ENCODE measurements at places on chromosomes 4 and X.

GRCh38 chr4:181858741-181859140 is 384.5 kb upstream of the TENM3 start:
- no peak for DNase-seq

DNA sequence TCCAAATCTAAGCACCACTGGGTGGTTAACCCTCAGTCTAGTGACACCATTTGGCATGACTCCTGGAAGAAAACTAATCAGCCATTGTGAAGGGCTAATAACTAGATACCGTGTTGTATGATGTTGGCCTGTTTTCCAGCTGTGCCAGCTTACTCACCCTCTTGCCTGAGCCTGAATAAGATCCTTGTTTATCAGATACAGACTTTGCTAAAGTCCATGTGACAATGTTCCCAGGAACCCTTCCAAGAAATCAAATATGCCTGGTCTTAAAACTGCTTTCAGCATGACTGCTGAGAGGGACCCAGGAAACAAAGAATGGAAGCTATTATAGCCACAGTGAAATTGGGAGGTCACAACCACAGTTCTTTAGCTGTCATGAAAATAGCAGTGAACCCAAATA is 640.8 kb upstream of the INTU start:
- no peak for DNase-seq

GRCh38 chr4:3388471-3389232 is 53.1 kb upstream of the HGFAC start:
- peak; percentile 80 for DNase-seq

GRCh38 chrX:122004127-122004526 is 956.7 kb downstream of the GLUD2 start:
- no peak for DNase-seq

DNA sequence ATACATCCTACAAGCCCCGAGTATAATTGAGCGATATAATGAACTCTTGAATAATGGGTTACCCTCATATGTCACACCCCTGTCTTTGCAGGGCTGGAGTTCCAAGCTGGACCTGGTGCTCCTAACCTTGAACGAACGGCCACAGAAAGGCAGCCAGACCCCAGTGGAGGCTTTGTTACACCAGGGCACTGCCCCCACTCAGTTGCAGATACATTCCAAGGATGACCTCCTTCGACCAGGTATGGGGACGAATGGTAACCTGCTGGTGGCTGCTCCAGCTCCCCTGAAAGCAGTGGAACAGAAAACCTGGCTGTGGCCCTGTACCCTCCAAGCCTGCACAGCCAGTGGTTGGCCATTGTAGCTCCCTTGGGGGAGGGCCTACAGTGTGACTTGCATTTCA is 56.6 kb upstream of the CCDC149 start:
- no peak for DNase-seq

- no peak for DNase-seq
These were observed 1215.8 kb downstream of the RAPGEF2 start for GRCh38 chr4:160318567-160319220.

GRCh38 chrX:85503258-85504158 is 124.0 kb upstream of the POF1B start:
- no peak for DNase-seq

GRCh38 chrX:140355922-140356321 is 148.9 kb downstream of the SOX3 start:
- DNase-seq = no peak

DNA sequence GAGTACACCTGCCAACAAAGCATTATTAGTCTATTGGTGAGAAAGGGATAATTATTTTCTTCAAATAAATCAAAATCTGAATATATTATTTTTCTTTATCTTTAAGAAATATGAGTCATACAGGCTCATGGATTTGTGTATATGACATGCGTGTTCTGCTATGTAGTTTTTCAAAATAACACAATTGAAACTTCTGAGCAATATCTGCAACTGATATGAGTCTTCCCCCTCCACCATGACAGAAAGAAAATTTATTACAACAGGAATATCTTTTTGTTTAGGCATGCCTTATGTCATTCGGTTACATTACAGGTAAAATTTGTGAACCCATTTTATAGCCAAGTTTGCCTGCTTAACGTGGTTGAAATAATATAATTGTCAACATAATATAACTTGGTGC is 32.0 kb downstream of the TMPRSS11A start:
- DNase-seq = no peak

- DNase-seq = no peak
These were observed 52.5 kb downstream of the GBA3 start for GRCh38 chr4:22745234-22745633.

DNA sequence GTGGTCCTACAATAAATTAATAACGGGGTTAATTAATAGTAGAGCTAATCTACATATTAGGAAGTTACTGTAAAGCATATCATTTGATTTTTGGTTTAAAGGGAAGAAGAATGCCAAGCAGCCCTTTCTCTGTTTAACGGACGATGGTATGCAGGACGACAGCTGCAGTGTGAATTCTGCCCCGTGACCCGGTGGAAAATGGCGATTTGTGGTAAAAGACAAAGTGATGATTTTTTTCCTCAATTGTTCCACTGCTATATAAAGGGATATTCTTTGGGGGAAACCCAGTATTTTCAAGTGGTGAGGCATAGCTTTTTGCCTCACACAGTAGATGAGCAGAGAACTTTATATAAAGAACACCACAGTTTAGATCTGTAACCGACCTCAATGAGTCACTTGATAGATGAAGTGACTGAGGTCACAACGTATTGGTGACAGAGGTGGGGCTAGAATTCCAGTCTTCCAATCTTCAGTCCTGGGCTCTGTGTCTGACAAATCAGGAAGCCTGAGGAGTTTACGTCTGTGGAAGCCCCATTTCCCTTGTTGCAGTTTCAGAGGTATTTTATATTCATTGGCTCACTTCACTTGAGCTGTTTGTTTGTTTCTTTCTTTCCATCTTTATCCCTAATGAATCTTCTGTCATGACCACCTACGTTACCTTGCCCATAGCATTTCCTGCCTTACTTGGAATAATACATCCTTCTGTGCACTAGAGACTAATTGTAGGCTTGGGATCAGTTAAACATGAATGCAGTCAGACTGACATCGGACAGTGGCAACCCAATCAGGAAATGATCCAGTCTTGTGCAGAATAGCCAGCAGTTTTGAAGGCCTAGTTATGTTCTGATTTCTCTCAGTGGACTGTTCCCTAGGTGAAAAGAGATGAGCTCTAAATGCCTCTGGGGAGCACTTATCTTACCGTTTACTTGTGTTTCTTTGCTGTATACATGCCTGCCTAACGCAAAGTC is 30.1 kb downstream of the ZRSR2 start:
- DNase-seq = no peak

DNA sequence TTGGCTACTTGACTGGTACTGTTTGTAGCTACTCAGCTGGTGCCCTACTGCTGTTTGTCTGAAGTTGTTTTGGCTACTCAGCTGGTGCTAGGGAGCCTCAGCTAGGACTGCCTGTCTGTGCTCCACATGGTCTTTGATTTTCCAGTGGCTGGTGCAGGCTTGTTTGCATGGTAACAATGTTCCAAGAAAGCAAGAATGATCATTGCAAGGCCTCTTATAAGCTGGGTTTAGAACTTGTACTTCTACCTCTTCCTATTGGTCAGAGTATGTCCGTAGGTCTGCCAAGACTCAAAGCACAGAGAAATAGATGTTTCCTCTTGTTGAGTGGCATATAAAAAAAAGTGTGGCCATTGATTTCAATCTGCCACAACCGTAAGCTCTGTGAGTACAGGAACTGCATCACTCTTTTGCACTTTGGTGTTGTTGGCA is 17.6 kb downstream of the NFKB1 start:
- no peak for DNase-seq

GRCh38 chrX:68433981-68434299 is 645 bp upstream of the OPHN1 start:
- DNase-seq = no peak

- DNase-seq = no peak
These were observed 239.7 kb upstream of the NOCT start for GRCh38 chr4:138775890-138776289.

- DNase-seq = no peak
These were observed 12.8 kb downstream of the SLC25A43 start for GRCh38 chrX:119411959-119412358.

- no peak for DNase-seq
These were observed 21.1 kb downstream of the PDE6B start for GRCh38 chr4:646460-646859.

Measured in kidney epithelial cell (primary cell).